ENCODE measurements at places on chromosomes 6 and 20. TPM values are rescaled to one million over a fixed set of nuclear protein-coding genes. Genes with fewer than 3 reads are reported as not detected.

- no peak overlapping the region for H3K4me3 ChIP-seq
- H3K36me3 ChIP-seq = no peaks in the 10 kb centered on the region
- no peaks in the 10 kb centered on the region for H3K27me3 ChIP-seq
- no peak for DNase-seq
Measured at GRCh38 chr6:139330306-139330705, 38.5 kb upstream of the TXLNB start.

- no peaks in the 10 kb centered on the region for H3K4me1 ChIP-seq
- DNase-seq = no peak
- no peak overlapping the region for H3K27ac ChIP-seq
- peaks cover 50% of the 10 kb centered on the region for H3K27me3 ChIP-seq
Measured at GRCh38 chr6:11050731-11051130, 6.6 kb upstream of the ELOVL2 start.

- H3K27me3 ChIP-seq = no peaks in the 10 kb centered on the region
- no peak overlapping the region for H3K4me3 ChIP-seq
- DNase-seq = no peak
- H3K27ac ChIP-seq = no peak overlapping the region
Measured at GRCh38 chr6:11413728-11414127, 123.8 kb upstream of the TMEM170B start.

DNA sequence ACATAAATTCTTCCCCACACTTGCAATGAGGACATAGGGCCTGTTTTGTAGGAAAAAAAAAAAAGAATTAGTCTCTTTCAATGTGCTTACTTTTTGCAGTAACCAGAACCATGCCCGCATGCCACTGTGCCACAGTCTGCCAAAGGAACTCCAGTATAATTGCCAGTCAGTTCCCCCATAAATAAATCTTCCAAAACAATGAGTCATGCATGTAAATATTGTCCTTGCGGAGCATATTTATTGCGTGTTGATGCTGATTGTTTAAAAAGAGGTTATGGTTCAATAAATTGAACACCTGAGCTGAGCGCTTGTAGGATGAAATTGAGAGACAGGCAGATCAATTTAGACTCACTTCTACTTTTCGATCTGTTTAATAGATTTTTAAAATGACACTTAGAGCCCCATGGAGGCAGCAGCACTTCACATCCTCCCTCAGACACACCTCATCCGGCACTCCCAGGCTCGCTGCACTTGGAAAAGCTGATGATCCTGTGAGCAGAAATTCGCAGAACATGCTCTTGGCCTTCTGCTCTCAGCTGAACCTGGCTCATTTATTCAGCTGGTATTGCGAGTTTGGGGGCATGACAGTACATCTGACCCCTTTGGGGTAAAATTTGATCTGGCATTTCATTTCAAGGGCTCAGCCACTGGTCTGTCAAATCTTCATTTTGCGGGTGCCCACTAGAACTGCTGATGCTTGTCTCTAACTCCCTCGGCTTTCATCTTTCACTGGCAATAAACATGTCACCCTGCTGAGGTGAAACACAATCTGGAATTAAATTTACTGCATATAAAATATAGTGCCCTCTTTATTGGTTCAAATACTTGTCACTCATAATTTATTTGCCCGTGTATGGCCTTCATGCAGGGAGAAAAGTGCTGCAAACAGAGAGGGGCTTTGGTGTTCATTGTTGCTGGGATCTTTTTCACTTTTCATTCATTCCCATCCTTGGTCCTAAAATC, 371.1 kb upstream of the POU3F2 start:
- H3K27me3 ChIP-seq = no peaks in the 10 kb centered on the region
- H3K36me3 ChIP-seq = no peaks in the 10 kb centered on the region
- no peak overlapping the region for H3K4me3 ChIP-seq
- no peak overlapping the region for H3K27ac ChIP-seq
- DNase-seq = no peak

- DNase-seq = no peak
- no peaks in the 10 kb centered on the region for H3K4me1 ChIP-seq
- H3K27ac ChIP-seq = no peak overlapping the region
- no peak overlapping the region for H3K4me3 ChIP-seq
- no peaks in the 10 kb centered on the region for H3K36me3 ChIP-seq
Measured at GRCh38 chr20:52247548-52247947, 56.0 kb upstream of the ZFP64 start.

DNA sequence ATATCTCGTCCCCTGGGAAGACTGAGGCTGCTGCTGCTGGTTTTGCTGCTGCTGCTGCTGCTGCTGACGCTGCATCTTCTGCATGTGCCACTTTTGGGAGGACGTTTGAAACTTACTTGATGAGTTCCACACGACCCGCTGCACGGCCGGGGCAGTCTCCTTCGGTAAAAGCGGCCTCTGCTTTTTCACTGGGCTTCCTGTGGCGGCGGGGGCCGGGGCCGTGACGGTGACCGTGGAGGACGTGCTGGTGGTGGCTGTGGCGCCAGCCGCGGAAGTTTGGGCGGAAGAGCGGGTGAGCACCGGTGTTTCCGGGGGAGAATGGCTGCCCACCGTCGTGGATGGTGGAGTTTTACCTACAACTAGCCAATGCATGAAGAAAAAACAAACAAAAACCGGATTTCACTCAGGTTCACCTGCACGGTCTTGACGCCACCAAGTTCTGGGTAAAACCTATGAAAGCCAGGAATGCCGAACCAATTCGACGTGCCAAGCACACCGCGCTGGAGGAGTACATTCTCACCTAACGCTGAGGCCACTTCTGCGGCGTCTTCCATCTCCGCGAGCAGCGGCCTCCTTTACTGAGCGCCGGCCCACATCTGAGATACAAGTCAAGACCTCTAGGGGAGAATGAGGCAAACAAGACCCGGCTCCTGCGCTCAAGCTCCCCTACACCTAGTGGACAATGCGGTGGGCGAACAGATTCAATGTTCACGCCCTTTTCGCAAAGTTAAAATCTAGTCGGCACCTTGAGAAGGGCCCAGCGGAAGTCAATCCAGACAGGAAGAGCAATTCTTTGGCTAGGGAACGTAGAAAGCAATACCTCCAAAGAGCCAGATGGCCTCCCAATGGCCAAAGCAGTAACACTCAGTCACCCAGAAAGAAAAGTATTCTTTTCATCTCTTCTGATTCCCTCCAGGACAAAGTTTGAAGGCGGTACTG, 117.5 kb downstream of the ZMYND8 start:
- DNase-seq = no peak
- H3K27me3 ChIP-seq = no peaks in the 10 kb centered on the region
- no peaks in the 10 kb centered on the region for H3K4me1 ChIP-seq
- H3K27ac ChIP-seq = no peak overlapping the region
- no peak overlapping the region for H3K4me3 ChIP-seq
- peaks cover 8% of the 10 kb centered on the region for H3K36me3 ChIP-seq

The EFCAB8 gene
- not detected for total RNA-seq

The APOM gene
- total RNA-seq = 3.3 TPM

The TRIM31 gene
- total RNA-seq = 0.36 TPM
